Tongue (tissue), 3 donors: ENCODE measurements at places on chromosomes 12 and 14.
A peak's percentile ranks its signal among the peaks of the same experiment; 100 is the strongest.

GRCh38 chr14:33184587-33184986, 245.9 kb downstream of the NPAS3 start:
- peak; percentile 31 for DNase-seq

DNA sequence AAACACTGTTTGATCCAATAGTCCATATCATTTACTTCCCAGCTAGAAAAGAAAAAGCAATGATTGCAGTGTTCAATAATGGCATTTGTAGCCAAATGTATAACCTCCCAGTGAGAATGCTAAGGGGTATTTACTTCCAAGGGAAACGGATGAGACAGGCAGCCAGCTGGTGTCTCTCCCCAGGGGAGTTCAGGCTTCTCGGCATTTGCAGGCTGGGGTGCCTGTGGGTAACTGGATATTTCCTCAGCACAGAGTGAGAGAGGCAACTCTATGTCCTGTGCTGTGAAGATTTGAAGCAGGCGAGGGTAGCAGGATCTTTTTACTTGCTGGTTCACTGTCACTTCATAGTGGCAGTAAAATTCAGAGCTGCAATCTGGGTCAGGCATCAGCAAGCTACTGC, 1455.6 kb upstream of the TMEM132C start:
- peak; percentile 54 for DNase-seq

- peak; percentile 89 for DNase-seq
Observed at GRCh38 chr12:57342207-57342691, 88.6 kb downstream of the R3HDM2 start.

DNA sequence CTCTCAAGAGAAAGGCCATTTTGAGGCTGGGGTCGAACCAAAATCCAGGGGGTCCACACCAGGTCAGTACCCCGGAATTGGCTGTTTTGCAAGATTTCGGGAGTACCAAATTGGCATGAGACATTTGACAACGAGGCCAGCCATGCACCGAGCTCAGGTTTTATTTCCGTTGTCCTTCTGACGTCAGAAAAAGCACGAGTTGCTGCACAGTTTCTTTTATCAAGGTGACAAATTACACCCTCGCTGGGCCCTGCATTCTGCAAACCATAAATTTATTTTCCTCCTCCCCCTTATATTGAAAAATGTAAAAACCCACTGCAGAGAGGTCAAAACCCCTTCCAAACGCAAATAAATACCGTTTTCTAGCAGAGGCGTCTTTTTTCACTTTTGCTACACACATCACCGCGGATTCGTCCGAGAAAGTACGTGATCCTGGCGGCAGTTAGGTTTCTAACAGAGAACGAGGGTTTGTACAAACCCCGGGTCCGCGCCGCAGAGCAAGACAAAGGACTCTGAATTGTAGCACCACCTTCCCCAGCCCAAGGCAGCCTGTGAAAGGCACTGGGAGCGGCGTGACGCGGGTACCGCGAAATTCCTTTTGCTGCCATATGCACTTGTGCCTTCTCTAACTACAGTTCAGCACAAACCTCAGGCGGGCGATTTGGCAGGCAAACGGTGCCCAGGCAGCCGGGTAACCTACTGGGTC, 1.8 kb downstream of the SLC38A1 start:
- DNase-seq: peak; percentile 85

DNA sequence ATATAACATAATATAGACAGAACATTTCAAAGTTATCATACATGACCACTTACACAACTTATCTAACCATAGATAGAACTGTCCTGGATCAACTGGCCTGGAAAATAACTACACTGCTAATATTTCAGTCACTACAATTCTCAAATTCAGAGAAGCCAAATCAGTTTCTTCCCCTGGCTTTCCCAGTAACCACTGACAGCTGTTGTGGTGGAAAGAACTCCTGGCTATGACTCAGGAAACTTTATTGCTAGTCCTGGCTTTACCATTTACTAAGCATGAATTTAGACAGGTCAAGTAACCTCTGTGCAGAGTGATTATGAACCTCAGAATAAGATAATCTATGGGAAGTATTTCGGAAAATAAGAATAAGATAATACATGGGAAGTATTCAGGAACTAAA, 244.9 kb upstream of the DIO2 start:
- peak; percentile 52 for DNase-seq

GRCh38 chr12:124543052-124543589, 24.3 kb downstream of the NCOR2 start:
- DNase-seq: peak; percentile 82

- peak; percentile 25 for DNase-seq
Observed at GRCh38 chr12:31353750-31354708, 28.1 kb upstream of the SINHCAF start.

DNA sequence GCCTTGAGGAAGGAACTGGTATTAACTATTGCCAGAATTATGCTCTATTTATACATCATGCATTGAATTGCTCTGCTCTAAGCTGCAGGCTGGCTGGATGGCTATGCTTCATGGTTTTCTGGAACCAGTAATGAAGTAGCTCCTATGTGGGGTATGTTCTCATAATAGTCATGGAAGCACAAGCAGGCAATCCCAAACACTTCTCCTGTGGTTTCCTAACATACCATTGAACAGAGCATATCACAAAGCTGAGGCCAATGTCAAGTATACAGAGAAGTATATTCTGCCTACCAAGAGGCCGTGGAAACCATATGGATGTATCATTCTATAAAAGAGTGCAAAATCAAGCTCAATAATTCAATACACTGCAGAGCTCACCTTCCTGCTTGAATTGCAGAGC, 1752.4 kb upstream of the FLRT2 start:
- DNase-seq: no peak

- no peak for DNase-seq
Observed at GRCh38 chr14:27929797-27930347, 836.7 kb upstream of the FOXG1 start.

- DNase-seq: peak; percentile 47
Observed at GRCh38 chr12:50615907-50616296, 111.1 kb downstream of the DIP2B start.

DNA sequence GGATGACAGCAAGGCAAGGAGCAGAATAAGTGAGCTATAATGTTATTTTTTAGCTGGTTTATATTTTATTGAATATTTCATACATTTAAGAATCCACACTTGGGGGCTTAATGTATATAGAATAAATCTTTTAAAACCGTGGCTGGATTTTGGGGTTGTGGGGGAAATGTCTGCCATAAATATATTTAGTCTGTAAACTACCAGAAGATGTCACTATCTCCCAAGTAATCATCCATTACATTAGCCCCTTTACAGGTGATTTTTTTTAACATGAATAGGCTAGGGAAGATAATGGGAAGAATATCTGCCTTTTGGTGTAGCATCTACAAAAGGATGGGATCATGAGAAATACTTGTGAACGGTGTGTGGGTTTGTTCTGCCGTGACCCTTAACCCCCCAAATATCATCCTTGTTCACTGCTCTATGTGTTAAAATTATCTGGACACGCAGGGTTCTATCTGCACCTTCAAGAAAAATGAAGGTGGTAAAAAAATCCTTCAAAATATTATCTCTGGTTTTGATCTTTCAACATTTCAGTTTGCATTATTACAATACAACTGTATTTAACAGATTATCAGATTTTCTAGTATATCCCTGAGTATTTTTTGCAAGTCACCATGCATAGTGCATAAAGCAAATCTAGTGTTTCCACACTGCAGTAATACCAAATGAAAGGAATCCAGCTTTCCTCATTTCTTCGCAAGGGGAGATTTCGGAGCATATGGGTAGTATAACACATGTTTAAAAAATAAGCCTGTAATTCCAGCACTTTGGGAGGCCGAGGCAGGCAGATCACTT, 8.0 kb upstream of the SLC17A8 start:
- peak; percentile 50 for DNase-seq

GRCh38 chr12:4556735-4557530, 5.1 kb upstream of the DYRK4 start:
- DNase-seq: no peak

DNA sequence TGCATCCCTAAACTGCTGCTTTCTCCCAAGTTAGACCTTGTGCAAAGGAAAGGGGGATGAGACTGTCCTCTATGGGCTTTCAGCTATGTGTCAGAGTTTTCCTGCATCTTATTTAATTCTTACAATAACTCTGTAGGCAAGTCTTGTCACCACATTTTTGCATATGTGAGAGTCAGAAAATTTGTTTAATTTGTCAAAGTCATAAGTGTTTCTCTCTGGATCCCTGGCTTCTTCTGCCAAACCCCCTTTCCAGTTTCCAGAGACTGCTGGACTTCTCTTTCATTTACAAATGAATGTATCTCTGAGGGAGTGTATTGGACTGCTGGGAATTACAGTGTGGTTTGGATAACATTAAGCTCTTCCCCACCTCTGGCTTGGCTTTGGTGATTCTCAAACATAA, 877.6 kb upstream of the SEL1L start:
- no peak for DNase-seq

DNA sequence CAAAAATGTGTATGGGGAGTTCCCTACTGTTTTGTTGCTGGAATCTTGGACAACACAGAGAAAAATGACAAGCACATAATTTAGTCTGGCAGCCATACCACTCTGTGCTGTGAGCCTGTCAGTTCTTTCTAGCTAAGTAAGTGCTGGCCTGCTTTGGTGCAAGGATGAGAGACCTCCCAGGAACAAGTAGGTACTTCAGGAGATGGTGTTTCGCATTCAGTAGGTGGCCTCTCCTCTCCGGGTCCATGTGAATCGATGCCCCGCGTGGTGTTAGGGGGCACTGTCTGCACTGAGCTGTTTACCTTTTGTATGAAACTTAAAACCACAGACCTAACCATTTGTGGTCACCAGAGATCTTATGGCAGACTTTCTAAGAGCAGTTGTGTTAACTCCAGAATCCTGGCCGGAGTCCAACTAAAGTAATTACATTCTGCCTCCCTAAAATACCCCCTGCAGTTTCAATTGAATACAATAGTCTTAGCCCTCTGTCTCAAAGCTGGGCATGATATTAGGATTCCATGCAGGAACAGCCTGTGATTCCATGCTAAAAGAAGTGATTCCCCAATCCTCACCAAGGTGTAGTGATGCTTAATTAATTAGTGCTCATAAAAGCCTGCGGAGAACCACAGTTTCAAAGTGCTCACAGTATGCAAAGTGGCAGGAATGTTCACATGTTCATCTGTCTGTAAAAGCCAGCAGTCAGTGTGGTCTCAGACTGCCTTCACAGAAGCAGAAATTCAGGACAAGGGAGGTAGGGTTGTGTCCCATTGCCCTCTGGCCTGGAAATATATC, 64.2 kb downstream of the LLPH start:
- peak; percentile 55 for DNase-seq

- peak; percentile 25 for DNase-seq
Observed at GRCh38 chr12:28961948-28962384, 187.1 kb upstream of the FAR2 start.

DNA sequence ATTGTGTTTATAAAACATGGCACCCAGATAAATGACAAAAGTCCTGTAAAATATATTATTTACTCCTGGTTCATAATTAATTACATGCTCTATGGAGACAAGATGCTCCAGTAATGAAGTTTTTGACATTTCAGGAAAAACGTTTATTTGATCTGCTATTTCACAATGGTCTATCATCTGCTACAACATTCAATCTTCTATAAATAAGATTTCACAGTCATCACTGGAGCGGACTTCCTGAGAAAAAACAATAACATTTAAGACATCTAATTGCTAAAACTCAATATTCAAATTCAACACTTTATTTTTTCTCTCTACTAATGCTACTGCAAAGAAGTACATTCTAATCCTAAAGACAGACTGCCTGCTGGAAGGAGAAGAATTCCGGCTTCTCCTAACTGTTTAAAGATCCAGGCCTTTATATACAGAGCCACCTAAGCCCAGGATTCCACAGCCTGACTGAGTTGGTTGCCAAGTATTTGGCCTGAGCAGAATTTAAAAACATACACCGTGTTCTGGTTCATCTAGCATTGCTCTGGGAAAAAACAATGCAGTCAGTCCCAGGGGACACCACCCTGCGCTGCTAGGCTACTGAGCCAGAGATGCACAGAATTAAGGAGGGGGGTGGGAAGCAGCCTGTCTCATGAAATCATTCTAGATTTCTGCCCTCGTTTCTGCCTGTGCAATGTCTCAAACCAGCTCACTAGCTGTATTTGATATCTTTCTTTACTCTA, 58.0 kb downstream of the TMTC1 start:
- DNase-seq: peak; percentile 64

DNA sequence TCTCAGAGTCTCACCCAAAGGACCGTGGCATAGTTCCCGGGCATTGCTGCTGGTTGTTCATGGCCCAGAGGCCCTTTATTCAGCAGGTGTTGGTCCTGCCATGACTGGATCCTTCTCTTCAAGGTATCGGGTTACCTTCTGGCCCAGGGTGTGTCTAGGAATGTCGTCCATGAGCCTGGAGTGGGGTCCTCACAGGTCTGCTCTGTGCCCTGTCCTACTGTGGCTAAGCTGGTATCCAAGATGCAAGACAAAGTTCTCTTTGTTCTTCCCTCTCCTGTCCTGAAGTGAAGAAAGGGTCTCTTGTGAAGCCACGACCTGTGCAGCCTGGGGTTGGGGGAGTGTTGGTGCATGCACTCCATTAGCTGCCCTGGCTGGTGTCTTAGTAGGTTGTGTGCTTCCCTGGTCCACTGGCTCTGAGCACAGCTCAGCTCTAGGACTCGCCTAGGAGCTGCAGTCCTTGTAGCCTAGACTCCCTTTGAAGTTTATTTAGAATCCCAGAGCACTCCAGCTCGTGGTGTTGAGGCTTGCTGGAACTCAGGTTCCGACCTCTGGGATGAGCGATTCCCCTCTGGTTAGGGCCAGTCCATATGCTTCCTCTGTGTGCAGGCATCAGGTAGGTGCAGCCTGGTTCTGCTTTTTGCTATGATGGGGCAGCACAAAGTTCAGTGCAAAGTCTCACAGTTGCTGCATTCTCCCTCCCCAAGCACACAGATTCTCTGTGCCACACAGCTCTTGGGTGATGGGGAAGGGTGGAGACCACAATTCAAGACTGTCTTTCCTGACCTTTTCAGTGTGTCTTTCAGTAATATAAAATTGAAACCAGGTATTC, 117.4 kb downstream of the NUBPL start:
- DNase-seq: no peak

- DNase-seq: no peak
Observed at GRCh38 chr12:62345667-62346066, 85.5 kb downstream of the USP15 start.

DNA sequence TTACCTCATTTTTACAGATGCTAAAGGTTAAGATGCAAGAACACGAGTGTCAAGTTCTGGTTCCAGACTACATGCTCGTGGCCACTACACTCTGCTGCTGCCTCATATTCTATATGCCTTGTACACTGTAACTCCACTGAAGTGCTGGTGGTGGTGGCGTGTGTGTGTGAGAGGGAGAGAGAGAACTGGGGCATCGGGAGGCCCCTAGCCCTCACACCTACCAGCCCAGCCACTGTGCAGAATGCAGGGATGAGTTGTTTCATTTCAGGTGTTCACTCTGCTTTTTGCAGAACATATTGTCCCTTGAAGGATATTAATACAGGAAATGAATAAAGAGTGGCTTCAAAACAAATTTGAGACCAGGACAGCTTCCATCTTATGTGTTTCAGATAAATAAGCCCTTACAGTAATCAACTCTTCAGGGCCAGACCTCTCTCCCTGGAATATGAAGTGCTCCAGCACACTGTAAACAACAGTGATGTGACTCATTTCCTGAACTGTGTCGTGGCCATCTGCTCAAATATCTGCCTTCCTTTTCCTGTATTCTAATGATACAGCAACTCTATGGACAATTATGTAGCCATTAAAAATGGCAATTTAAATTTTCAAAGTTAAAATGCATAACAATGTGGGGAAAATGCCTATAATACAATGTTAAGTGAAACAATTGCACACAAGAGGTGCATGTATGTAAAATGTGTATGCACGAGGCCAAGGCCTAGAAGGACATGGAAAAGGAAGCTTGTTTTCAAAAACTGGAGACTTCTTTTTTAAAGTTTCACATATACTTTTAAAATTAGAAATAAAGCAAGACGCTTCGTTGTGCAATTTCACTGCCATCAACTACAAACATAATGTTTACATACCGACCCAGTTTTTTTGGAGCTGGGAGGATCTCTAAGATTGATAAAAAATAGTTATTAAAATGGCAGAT, 215.4 kb downstream of the PELI2 start:
- no peak for DNase-seq
